ENCODE measurements at places on chromosomes 4 and X.
A peak's percentile ranks its signal among the peaks of the same experiment; 100 is the strongest.

DNA sequence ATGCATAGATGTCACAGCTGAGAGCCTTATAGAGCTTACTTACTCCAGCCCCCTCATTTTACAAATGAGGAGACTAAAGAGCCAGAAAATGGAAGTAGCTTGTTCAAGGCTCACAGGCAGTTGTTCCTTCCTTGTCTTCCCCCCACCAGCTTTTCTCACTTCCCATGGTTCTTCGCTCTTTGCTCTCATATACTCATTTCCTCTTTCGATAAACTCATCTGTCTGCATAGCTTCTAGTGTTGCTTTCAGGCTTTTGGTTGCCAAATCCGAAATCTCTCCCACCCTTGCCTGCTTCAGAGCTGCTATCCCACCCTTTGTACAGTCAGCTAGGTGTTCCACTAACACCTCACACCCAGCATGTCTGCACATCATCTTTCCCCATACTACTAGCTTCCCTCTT, 25.0 kb upstream of the GJB1 start:
- no peak for DNase-seq

DNA sequence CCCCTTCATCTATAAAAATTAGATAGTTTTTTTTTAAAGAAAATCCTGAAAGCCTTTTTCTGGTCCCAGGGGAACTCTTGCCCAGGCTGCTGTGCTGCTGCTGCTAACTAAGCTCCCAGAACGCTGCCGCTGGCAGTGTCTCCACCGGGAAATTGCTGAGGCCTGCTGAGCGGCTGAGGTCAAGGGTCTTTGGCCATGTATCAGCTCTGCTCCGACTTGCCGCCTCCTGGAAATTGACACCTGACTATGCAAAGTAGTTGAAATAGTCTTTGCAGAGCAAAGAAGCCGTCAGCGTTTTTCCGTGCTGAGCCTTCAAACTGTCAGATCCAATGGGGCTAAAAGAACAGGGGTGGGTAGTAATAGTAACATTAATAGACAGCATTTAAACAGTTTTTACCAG, 839 bp downstream of the QDPR start:
- no peak for DNase-seq

- no peak for DNase-seq
These were observed 144.7 kb downstream of the DCK start for GRCh38 chr4:71138007-71138615.

GRCh38 chr4:113618205-113618604, 143.3 kb downstream of the CAMK2D start:
- DNase-seq = no peak

GRCh38 chr4:151409470-151410313, 716 bp downstream of the FHIP1A start:
- no peak for DNase-seq

GRCh38 chrX:130876226-130876625, 26.8 kb downstream of the ENOX2 start:
- DNase-seq = no peak

DNA sequence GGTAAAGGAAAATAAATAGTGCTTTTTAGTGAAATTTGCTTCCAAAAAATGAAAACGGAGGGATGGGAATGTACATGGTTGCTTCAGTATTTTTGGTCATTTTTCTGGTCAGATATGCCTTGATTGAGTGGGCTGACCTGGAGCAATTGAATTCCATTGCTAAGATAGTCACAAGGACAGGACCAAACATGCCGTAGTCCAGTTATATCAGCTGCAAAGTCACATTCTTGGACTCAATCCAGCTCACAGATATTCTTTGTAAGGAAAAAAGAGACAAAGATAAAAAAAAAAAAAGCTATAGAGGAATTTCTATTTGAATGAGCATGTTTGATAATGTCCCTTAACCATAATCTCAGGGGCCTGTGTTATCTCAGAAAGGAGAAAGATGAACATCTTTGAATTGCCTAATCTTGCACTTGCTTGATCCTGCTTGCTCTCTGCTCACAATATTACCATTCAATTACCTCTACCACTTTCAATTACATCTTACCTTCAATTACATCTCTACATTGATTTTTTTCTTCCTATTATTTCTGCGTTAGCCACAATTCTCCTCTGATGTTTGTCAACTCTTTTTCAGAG, 75.4 kb upstream of the PACRGL start:
- no peak for DNase-seq

DNA sequence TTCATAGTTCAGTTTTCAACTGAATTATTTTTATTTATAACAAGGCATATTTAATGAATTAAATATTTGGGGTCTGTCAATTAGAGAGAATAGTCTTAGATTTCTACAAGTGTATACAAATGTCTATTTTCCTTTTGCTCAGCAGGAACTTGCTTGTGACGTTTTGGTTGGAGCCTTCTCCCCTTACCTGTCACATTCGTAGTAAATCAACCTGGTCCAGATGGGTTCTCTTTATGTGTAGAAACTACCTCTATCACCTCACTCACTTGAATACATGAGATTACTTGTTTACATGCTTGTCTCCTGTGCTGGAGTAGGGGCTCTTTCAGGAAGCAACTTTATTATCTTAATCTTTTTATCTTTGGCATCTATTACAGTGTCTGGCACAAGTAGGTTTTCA, 938.3 kb upstream of the IGFBP7 start:
- no peak for DNase-seq

DNA sequence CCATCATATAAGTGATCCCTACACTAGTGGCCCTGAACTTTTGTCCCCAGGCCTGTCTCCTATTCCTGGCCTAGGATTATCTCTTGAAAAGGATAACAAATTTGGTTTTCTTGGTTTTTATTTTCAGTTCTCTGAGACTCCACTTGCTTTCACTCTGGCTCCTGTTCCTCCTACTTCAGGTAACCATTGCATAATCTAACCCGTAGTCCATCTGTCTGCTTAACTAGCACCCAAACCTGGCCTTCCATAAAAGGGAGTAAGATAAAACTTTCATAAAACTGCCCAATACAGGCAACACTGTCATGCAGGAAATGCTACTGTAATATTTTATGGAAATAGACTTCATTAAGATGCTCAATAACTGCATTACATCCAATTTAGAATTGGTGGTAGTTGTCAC, 52.1 kb upstream of the RAP1GDS1 start:
- DNase-seq = no peak

DNA sequence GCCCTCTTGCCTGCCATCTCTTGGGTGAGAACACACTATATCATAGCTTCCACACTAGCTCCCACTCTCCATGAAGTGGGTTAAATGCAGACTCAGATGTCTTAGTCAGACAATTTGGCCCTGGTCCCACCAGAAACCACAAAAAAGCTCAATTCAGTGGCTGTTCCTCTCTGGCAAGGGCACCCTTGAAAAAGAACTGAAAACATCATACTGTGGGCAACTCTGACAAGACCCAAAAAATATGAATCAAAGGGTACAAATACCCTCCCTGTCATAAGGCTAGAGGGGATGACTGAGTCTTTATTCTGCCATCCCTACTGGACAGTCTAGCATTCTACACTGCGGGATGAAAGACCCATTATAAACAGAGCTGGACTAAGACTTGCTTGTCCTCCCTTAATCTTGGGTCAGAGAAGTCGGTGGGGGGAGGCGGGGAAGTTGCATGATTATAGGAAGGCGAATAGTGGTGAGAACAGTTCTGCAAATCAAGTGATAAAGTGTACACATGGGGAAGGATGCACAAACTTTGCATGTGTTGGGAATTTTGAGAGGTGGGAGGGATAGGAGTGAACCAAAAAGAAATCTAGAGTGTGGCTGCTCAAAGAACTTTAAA, 172.1 kb downstream of the OPHN1 start:
- no peak for DNase-seq

GRCh38 chr4:6198278-6198677, 2.1 kb downstream of the JAKMIP1 start:
- DNase-seq = peak; percentile 28

GRCh38 chr4:101464596-101464995, 117.3 kb upstream of the PPP3CA start:
- no peak for DNase-seq

DNA sequence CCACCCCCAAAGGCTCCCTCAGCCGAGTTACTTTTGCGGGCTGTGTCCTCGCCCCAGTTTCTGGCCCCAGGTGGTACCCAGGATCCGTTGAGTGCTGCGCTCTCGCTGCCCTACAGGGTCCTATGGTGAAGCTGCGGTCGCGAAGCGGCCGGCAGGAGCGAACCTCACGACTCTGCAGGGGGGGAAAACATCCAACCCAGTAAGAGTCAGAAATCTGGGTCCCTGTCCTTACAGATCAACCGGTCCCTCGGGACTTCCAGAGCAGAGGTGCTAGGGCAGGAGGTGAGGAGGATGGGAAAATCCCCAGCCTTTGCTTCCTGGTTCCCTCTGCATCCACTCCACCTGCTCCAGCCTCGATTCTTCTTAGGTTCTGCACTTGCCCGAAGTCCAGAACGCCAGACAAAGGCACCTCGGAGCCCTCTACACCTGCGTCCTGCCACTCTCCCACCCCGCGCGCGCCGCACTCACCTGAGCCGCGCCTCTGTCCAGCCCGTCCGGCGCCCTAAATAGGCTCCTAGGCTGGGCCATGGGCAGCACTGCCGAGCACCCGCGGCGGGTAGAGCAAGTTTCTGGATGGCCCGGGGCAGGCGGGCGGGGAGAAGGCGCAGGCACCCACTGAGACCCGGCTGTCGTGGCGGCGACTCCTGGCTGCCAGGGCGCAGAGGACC, at the start of gene HS3ST1:
Gene HS3ST1, minus strand, starts transcription at position 664 of the 668 bp plus-strand sequence. CDS start 28,889 bp downstream, outside the sequence.
- DNase-seq = no peak

DNA sequence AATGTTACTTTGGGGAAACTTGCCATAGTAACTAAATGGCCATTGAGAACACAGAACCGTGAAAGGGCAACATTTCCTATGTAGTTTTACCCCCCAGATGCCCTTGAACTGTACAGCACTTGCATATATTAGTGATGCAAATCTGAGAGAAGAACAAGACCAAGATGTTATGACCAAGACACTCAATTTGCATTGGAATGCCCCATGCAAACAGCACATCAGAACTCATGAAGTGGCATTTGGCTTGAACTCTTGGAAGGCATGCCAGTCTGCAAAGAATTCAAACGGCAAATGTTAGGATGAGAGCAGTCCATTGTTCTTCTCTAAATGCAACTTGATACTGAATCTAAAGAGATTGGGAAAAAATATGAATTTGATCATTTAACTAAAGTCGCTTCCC, 139.4 kb upstream of the CXorf66 start:
- DNase-seq = no peak

DNA sequence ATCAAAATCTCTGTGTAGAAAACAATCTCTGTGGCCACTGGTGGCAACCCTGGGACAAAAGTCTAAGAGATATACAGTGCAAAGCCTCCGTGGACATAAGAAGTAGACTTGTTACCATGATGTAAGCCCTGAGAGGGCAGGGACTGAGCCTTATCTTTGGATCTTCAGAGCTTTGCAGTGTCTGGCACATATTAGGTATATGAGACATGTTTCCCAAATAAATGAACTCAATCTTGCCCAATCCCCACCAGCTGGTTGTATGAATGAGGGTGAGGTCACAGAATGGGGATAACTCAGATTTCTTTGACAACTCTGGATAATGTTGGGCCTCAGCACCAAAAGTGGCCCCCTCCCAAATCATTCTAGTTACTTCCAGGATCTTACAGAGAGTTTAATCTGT, 511.4 kb upstream of the DIPK2B start:
- DNase-seq = no peak

DNA sequence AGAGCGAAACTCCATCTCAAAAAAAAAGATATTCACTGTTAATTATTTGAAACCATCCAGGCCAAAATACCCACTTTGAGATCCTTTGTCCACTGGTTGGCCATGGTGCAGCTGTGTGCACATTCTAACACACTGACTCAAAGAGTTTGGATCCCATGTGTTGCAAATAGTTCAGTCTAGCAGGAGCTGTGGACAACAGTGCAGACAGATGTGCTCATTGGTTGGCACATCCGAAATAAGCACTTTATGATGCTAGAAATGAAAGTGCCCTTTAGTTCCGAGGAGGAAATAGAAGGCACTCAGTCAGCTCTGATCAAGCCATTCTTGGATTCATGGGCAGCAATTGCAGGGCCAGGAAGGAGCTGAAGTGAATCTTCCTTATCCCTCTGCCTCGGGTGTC, 63.0 kb upstream of the TMEM150C start:
- no peak for DNase-seq

- DNase-seq = no peak
These were observed 34.5 kb downstream of the NSG1 start for GRCh38 chr4:4421356-4421755.

DNA sequence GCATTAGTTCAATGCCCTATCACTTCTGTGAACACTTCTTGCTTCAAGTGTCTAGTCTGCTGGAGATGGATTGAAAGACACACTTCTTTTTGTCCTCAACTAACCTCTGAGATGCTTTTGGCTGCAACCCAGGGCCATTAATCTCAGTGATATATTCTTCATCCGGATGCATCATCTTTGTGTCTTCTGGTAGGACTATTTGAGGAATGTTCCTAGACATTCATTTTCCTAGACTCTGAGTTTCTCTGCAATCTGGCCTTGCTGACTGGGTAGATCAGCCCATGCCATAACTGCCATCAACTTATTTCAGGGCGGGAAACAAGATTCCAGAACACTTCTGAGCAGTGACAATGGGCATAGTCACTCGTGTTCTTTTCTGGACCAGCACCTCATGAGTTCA, 329.4 kb downstream of the PDGFC start:
- DNase-seq = no peak

DNA sequence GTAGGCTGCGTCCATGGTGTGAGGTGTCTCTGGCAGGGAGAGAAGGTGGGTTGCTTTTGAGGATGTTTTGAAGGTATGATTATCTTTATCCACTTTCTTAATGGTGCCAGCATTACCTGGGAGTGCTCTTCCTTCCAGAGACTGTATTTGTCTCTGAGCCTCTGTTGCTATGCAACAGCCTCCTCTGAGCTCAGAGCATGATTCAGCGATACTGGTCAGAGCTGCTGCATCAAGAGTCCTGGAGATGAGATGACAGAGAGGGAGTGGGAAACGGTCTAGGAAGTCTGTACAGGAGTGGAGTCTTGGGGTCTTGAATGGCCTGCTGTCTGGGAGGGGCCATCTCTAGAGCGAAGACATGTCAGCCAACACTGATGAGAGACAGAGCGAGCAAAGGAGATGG, 104.4 kb upstream of the RAB40AL start:
- DNase-seq = no peak

DNA sequence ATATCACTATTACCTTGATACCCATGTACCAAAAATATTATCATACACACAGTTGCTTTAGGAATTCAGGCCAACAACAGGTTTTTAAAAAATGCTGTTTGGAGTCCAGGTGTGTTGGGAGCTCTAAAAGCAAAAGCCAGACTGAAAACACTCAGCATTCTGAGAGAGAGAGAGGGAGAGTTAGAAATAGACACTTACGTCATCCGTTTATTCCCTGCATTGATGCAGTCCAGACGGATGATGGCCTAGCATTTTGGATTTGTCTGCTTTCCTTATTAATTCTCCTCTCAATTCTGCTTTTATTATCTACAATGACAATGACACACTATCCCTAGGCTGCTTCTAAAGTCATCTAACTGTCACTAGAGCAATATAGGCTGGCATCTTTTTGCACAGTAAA, 358.3 kb upstream of the BOD1L1 start:
- no peak for DNase-seq

GRCh38 chr4:26821031-26821430, 39.6 kb upstream of the STIM2 start:
- DNase-seq = no peak

Data from stimulated activated CD4-positive, alpha-beta T cell treated with anti-CD3 and anti-CD28 coated beads, Interleukin-12 subunit alpha, Interleukin-12 subunit beta, amount 100 ng/mL, for 4 hours (primary cell).